ENCODE measurements at places on chromosomes 3 and 15.

- peak; percentile 34 for DNase-seq
Measured at GRCh38 chr15:59492389-59493377, 54.7 kb downstream of the FAM81A start.

- DNase-seq, result no peak
Measured at GRCh38 chr3:166283840-166284239, 446.6 kb upstream of the BCHE start.

GRCh38 chr3:9217784-9218513 lies 31.5 kb downstream of the SRGAP3 start:
- no peak for DNase-seq

DNA sequence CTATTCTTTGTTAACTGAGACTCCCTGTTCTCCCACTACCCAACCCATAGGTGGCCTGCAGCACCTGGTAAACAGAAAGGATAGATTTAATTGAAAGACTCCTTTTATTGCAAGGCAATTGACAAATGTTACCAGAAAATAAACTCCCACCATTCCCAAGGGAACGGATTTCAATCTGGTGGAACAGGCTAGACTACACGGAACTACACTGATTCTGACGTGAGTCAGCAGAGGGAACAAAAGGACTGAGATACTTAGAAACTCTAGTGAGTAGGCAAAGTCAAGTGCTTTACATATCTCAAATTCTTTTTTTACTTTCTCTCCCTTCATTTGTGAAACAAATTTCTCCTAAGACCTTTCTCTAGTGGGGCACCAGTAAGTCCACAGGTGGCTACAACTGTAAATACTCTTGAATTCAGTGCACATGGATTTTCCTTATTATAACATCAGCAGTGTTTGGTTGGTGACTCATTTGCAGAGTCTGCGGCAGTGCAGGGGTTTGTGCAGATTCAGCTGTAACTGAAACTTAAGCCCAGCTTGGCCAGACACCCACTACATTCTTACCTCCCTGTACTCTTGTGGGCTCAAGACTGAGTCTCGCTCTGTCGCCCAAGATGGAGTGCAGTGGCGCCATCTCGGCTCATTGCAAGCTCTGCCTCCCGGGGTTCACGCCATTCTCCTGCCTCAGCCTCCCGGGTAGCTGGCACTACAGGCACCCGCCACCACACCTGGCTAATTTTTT lies 34.3 kb upstream of the PLSCR2 start:
- DNase-seq, result no peak

DNA sequence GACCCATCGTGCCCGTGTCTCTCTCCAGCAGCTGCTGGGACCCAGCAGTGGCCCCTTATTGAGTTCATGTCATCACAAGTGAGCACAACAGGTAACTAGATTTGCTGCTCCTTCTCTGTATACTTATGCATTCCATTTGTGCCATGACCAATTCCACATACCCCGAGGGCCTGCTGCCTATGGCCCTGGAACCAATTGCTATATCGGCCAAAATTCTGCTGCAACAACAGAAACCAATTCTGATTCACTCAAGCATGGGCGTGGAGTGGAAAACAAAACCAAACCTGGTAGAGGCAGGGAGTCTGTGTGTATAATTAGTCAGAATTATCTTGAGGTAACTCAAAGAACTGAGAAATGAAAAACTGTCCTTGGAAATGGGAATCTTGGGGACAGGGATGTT lies 516.6 kb downstream of the EPHB1 start:
- no peak for DNase-seq

- no peak for DNase-seq
Measured at GRCh38 chr3:72214066-72214951, 429.4 kb upstream of the PROK2 start.

DNA sequence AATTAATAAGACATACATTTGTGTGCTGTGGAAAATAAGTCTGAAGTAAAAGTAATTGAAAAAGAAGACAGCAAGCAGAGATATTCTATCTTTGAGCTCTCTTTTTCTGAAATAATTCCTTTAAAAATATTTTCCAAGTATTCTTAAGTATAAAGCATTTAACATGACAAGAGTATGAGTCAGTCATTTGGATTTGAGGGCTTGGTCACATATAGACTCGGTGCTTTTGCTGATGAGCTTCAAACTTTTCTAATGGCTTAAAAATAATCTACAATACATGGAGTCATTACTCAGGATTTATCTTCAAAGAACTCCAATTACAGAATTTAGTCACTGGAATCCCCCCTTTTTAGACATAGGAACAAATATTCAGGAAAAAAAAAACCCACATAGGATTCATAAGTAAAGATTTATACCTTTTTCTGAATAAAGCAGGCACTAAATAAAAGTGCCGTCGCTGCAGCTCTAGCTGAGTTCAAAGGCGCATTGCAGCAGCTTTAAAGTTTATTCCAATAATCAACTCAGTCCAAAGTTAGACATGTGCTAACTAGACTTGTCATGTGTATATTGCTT lies 147.5 kb downstream of the CTNNB1 start:
- DNase-seq, result no peak
